ENCODE measurements at places on chromosomes 3 and 15.

DNA sequence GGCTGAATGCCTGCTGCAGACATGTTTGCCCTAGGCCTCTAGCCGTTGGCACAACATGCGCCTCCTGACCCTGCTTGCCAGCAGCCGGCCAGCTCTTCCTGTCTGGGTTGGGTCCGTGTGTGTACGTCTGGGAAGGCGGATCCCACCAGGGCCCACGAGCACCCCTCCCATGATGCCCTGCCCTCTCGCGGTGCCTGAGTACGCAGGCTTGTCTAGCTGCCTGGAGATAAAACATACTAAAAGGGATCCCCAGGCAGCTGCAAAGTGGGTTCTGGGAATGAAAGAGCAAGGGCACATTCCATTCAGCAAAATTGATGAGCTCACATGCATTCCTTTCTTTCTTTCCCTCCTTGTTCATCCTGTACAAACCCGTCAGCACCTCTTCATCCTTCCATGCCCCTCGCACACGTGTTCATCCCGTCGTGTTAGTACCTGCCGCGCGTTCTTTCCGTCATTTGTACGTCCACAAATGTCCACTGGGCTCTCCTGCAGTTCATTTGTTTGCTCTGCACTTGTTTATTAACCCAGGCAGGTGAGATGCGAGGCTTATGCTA is 74.3 kb downstream of the FBLN2 start:
- no peak for DNase-seq

GRCh38 chr3:107555359-107555758 is 32.6 kb downstream of the BBX start:
- no peak for DNase-seq

- no peak for DNase-seq
These were observed 838.0 kb upstream of the NR2F2 start for GRCh38 chr15:95492388-95493070.

- DNase-seq, result no peak
These were observed 44.2 kb downstream of the TGM4 start for GRCh38 chr3:44918581-44918980.

- DNase-seq, result no peak
These were observed 748.1 kb downstream of the NR2F2 start for GRCh38 chr15:97078591-97078990.
